Activated CD4-positive, alpha-beta T cell treated with anti-CD3 and anti-CD28 coated beads, Interleukin-2, amount 50 U/mL, for 24 hours (primary cell): ENCODE measurements at places on chromosomes 5 and 9.

DNA sequence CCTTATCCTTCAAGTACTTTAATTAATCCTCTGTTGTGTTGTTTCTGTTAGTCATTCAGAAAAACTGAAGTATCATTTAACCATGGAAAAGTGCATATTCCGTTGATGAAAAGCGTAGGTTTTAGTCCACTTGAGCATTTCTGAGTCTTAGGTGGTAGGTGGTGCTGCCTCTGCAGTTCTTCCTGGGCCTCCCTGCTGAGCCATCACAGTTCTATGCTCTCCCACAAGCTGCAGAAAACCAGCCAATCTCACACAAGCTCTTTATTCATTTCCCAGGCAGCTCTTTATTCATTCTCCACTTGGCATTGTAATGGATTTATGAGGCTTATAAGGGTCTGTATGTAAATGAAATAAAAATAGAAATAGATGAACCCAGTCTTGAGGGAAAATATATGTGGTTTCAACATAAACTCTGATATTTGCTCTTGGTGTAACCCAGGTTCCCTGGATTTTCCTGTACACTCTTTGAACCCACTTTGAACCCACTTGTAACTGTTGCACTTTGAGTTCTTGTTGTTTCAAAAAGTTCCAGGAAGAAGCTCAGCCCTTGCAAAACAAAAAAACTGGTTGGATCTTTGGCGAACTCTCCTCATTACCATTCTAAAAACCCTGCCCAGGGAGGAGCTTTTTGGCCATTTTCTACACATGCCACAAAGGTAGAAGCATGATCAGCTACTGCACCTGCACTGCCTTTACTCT is 56.0 kb downstream of the ZNF510 start:
- DNase-seq, result no peak

GRCh38 chr5:77369566-77369965 is 122.5 kb downstream of the WDR41 start:
- no peak for DNase-seq

- no peak for DNase-seq
These were observed 111.2 kb downstream of the JAKMIP2 start for GRCh38 chr5:147671365-147671764.

DNA sequence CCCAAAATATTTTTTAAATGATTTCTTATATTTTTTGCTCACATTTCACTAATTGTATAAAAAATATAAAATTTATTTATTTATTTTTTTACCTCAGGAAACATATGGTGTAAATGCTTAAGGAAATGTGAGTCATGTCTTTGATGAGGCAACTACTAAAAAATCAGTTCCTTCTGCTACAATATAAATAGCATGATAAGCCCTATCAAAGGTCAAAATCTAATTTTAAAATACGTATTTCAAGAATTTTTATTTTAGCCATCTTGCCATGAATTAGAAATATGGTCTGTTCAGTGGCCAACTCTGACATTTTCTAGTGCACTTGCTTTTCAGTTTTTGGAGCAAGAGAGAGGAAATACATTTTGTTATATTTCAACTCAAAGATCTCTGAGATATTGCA is 50.5 kb downstream of the PDE4D start:
- no peak for DNase-seq

DNA sequence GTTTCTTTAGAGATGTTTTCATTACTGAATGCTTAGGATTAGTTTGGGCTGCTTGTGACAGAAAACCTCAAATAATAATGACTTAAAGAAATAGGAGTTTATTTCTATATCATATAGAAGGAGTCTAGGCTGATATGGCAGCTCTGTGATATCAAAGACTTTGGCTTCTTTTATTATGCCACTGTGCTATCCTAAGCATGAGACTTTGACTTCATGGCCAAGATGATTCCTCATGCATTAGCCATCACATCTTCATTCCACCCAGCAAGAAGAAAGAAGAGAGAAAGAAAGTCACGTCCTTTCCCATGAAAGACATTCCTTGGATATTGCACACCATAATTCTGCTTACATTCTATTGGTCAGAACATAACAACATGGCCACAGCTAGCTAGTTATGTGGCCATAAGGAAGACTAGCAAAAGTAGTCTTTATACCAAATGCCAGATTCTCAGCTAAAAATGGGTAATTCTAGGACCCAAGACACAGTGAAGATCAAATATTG is 76.2 kb downstream of the DAPK1 start:
- DNase-seq, result no peak

- DNase-seq, result no peak
These were observed 265.2 kb downstream of the SYK start for GRCh38 chr9:91066856-91067255.

DNA sequence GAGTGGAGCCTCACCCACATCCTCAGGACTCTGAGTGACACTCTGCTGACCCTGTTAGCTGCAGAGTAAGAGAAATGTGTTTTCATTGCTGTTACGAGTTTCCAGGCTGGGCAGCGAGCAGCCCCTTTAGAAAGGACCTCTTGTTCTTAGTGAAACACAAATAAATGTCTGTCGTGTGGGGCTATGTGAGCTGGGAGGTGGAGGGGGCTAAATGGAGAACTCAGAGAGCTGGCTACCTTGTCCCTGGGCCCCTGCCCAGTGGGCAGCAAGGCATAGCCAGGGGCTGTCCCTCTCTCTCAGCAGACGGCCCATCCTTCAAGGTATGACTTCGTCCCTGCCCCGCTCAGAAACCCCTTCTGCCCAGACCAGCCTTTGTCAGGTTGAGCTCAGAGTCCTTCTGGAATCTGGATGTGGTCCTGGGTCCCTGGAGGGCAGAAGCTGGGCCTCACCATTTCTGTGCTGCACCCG is 10.2 kb downstream of the DCANP1 start:
- DNase-seq, result no peak

DNA sequence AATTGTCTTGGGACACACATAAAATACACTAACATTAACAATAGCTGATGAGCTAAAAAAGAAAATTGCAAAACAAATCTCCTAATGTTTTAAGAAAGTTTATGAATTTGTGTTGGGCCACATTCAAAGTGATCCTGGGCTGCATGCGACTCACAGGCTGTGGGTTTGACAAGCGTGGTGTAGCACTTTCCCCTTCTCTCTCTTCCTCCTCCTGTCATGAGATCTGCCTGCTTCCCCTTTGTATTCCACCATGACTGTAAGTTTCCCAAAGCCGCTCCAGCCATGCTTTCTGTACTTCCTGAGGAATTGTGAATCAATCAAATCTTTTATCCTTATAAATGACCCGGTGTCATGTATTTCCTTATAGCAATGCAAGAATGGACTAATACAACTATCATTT is 178.0 kb downstream of the TLR4 start:
- no peak for DNase-seq

DNA sequence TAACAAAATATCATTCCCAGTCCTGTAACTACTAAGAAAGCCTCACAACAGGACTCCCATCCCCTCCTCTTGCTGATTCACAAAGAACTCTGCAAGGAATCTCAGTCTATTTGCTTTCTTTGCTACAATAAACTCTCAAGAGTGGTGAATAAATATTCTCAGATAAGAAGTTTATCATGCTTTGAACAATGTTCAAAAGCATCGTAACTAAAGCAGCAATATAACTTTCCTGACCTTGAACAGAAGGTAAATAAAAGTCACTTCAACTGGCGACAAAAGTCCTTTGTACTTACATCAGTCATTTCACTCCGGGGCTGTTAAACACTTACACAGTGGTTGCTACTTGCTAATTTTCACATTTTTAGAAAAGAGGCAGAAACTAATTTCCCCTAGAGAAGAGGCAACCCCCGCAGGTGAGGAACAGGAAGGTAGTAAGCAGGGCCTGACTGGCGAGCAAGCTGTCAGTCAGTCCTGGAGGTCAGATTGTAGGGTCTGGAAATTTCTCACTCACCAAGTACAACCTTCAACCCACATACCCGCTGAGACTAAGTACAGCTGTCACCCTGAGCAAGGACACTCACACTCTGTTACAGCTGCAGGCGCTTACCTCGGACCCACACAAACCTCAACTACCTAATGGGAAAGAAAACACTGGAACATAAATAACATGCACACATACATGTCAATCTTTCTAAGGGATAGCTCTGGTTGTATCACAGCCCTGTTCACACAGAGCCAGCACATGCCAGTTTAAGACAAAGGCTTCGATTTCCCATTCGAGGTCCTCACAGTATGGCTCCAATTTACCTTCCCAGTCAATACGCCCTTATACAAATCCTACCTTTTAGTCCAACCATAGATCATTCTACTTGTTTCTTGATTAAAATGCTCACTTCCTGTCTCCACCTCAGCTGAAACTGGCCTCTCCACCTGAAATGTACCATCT is 104.6 kb upstream of the RETREG1 start:
- DNase-seq, result no peak

DNA sequence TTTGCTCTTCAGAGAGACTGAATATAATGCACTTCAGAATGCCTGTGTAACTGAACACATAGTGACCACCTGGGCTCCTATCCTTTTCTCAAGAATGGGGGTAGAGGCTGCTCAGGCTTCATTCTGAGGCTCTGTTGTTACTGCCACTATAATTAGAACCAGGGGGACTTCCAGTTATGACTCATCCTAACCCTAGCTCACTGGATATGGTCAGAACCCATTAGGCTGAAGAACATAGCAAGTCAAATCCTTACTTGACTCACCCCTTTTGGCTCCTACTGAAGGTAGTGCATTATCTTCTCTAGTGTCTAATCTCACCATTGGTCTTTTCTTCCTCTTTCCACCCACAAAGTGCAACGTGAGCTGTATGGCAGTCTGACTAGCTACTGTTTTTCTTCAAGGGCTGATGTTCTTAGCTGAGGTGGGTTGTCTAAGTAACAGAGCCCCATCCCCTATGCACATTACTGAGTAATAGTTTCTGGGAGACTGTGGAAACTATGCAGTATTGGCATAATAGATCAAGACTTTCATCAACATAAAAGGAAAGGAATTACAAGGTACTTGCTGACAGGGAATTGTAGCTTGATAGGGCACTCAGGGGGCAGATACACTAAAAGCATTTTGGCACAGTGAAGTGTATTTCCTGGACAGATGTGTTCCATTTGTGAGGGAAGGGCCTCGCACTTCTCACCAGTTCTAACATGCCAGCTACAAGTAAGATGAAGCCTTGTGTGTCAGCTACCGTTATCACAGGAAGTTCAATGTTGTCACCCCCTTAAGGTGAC is 431.0 kb upstream of the MEF2C start:
- peak; percentile 3 for DNase-seq

GRCh38 chr5:37715361-37715760 is 124.5 kb downstream of the GDNF start:
- no peak for DNase-seq

GRCh38 chr9:136399176-136400037 is 563 bp downstream of the SNAPC4 start:
- no peak for DNase-seq

- no peak for DNase-seq
These were observed 259.1 kb downstream of the SYK start for GRCh38 chr9:91060520-91061343.

GRCh38 chr5:64900618-64901017 is 131.9 kb downstream of the CWC27 start:
- DNase-seq, result no peak

DNA sequence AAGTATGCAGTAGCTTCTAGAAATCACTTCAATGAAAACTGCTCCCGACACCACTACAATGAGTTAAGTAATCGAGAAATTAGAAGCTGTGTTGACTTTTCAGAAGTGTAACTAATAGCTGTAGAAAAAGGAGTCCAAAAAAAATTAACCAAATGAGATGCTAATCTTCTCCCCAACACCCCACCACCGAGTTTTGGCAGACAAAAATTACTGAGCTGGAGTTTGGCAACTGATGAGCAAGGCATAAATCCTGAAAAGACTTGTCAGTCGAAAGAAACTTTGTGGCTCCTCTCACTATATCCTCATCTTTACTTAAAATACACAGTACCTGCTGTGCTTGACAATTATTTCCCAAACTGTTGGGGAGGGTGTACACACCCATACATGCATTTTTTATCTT is 191.9 kb downstream of the EBF1 start:
- DNase-seq, result no peak

- no peak for DNase-seq
These were observed 308.4 kb downstream of the MSX2 start for GRCh38 chr5:175032741-175033151.

GRCh38 chr5:39337252-39337915 is 26.9 kb downstream of the C9 start:
- no peak for DNase-seq

DNA sequence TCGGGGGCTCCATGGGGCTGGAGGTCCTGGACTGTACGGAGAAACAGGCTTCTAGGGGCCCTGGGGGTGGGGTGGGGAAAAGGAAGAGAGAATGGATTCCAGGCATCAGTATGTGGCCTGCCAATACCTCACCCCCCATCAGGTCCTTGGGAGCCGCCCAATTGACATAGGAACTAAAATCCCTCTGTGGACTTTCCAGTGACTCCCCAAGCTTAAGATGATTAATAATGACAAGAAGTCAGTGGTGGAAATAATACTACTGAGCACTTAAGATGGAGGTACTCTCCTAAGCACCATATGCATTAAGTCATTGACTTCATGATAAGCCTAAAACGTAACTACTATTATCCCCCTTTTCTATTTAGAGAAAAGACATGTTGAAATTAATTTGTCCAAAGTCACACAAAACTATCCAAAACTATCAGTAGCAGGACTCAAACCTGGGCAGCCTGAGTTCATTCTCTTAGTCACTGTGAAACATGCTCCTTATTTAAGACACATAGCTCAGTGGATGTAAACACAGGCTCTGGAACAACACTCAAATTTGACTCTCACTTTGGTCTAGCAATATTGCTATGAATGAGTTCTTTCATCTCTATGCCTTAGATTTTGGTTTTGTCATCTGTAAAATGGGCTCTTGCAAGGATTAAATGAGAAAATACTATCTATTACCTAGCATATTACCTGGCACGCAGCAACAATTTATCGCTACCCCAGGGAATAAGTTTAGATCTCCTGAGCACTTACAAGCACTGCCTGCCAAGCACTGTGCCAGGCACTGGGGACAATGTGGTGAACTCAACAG is 9.5 kb downstream of the SPRY4 start:
- DNase-seq, result no peak

DNA sequence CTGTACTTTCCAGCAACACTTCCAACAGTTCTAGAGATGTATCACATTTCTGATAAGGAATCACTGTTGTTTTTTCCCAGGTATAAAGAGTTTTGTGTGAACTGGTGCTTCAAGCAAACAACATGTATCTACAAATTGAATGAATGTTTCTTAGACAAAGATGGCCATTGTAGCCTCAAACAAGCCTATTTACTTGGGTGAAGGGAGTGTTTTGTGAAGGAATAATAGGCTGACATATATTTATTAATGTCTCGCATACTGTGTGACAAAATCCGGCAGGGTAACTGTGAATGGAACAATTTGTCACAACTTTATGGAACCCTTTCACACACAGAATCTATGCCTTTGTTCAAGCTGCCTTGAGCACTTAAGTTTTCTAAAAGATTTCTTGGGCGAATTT is 24.8 kb upstream of the DAB2 start:
- DNase-seq, result no peak

GRCh38 chr9:88746029-88746742 is 211.2 kb downstream of the NXNL2 start:
- DNase-seq, result no peak

- DNase-seq, result no peak
These were observed 1.8 kb downstream of the LHX6 start for GRCh38 chr9:122226758-122227574.

- DNase-seq, result no peak
These were observed 1146.8 kb downstream of the MAT2B start for GRCh38 chr5:164652276-164652660.

- DNase-seq, result no peak
These were observed 14.1 kb upstream of the LRRC19 start for GRCh38 chr9:27019589-27019988.
